ENCODE measurements at places on chromosomes 6 and 20.

- DNase-seq = no peak
These were observed 18.6 kb downstream of the COL11A2 start for GRCh38 chr6:33173535-33174180.

GRCh38 chr6:68282646-68283045 lies 352.4 kb upstream of the ADGRB3 start:
- no peak for DNase-seq

DNA sequence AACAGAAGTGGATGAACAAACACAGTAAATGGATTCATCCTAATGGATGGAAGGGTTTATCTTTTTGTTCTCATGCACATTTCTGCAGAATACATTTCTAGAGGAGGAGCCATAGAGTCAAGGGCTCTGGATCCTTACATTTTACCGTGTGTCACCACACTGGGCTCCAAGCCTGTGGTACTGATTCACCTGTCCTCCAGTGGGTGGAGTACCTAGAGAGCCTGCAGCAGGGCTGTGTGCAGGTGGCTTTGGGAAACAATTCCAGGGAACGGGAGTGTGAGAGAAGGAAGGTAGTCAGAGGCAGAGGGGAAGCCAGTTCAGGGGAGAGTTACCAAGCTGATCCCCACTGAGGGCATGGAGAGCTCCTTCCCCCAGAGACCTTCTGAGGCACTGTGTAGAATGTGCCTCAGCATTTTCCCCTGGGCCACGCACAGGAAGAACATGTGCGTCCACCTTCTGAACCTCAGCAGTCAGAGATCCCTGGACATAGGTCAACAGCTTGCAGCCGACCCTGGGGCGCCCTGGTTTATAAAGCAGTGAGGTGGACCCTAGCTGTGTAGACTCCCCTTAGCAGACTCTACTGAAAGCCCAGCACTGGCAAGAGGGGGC lies 85.3 kb upstream of the SLC22A23 start:
- peak; percentile 79 for DNase-seq

DNA sequence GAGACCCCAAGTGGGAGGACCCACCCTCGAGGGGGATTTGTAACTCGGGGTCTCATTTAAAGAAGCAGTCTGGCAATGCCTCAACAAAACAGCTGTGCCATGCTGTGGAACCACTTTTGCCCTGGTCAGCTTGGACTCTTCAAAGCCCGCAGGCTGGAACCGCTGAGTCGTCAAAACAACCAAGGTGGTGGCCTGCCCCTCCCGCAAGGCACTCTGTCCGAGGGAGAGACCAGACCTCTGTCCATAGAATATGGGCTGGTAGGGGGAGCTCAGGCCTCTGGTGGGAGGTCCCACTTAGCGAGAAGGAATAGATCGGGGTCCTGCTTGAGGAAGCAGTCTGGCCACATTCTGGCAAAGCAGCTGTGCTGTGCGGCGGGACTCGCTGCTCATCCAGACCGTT lies 208.1 kb downstream of the BCKDHB start:
- no peak for DNase-seq

DNA sequence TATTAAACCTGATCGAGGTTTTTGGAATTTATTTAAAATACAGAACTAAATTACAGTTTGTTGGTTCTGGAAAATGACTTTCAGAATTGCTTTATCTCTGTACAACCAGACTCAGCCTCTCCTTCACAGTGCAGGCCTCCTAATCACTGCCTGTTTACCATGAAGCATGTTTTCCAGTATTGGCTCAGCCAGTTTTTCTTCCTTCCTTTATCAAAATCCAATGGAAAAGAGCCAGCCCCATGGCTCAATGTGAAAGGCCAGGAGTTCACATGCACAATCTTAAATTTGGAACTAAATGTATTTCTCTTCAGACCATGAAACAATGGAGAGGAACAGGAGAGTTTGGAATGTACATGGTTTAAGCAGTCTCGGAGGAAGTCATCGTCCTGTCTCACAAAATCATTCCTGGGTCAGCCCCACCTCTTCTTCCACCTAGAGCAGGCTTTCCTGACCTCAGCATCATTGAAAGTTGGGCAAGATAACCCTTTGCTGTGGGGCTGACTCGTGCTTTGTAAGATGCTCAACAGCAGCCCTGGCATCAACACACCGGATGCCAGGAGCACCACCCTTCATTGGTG lies 680.9 kb upstream of the AGPAT4 start:
- no peak for DNase-seq

- no peak for DNase-seq
These were observed 30.2 kb downstream of the TRAM2 start for GRCh38 chr6:52546678-52547077.

DNA sequence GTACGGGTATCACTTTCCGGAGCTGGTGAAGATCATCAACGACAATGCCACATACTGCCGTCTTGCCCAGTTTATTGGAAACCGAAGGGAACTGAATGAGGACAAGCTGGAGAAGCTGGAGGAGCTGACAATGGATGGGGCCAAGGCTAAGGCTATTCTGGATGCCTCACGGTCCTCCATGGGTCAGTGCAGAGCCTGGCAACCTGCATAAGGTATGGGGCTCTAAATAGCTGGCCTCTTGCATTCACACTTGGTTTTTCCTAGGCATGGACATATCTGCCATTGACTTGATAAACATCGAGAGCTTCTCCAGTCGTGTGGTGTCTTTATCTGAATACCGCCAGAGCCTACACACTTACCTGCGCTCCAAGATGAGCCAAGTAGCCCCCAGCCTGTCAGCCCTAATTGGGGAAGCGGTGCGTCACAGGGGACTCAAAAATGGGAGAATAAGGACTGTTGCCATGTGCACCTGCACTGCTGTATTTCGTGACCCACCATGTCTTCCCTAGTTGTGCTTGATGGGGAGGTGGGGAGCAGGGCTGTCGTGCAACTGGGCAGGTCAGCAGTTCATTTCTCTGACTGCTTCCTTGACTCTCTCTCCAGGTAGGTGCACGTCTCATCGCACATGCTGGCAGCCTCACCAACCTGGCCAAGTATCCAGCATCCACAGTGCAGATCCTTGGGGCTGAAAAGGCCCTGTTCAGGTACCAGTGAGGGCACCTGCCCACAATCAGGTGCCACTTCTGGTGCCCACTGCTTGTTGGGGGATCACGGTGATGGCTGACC lies 3.1 kb downstream of the NOP56 start:
- no peak for DNase-seq

- DNase-seq = no peak
These were observed 11.2 kb downstream of the ZNF337 start for GRCh38 chr20:25685276-25686080.

DNA sequence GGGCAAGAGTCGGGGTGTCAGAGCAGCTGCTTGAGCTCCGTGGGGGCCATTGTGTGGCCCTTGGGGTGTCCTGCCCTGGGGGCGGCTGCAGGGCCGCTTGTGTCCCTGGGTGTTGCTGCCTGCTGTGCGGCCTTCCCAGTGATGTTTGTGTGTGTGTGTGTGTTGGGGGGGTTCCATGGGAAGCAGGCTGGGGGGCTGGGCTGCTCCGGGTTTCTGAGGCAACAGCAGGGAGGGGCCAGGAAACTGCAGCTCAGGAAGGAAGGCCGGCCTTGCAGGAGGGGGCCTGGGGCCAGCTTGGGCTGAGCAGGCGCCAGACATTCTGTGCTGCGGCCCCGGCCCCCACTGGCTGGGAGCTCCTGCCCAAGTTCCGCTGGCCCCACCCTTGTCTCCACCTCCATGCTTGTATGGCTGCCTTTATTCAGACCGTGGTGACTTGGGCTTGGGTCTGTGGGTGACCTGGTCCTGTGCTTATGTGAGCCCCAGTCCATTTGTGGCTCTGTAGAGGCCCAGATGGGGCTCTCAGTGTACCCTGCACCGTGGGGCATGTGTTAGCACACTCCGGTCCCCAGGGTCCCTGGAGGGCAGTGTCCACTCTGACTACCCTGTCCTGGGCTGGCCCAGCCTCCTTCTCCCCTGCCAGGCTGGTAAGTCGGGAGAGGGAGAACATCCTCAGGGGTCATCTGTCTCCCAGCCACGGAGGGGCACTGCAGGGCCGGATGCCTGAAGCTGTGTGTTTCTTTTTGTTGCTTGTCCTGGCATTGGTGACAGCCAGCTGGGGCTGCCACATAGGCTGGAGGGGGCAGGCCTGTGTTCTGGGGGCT lies 4.6 kb upstream of the SOX18 start:
- no peak for DNase-seq

GRCh38 chr20:59141818-59142581 lies 21.6 kb upstream of the ZNF831 start:
- DNase-seq = no peak

DNA sequence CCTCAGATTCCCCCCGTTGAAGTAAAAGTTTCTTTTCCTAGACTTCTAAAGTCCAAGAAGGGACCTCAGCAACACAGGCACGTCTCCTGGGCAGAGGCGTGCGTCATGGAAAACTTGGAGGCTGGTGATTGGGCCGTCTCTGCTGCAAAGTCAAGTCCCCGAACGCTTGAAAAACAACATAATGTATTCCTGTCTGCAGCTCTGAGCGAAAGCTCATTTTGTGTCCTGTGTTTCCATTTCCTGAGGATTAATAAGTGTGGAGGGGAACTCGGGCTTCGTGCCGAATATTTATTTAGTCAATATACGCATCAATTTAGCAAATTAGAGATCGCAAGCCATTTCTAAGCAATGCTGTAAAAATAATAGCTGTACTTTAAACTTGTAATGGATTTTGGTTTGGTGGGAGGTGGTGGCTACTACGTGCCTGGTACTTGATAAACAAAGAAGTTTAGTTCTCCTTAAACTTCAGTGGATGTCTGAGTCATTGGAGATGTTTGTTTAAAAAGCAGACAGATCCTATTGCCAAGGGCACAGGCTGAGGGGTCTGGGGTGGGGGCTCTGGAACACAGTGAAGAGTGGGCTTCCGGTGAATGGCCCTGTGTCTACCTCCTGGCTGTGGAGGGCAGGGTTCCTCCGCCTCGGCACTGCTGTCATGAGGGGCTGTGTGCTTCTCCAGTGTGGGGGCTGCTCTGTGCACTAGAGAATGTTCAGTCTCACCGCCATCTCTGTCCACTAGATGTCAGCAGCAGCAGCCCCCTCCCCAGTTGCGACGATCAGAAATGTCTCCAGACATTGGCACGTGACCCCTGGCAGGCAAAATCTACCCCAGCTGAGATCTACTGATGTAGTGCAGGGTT lies 21.8 kb downstream of the PCK1 start:
- peak; percentile 7 for DNase-seq

DNA sequence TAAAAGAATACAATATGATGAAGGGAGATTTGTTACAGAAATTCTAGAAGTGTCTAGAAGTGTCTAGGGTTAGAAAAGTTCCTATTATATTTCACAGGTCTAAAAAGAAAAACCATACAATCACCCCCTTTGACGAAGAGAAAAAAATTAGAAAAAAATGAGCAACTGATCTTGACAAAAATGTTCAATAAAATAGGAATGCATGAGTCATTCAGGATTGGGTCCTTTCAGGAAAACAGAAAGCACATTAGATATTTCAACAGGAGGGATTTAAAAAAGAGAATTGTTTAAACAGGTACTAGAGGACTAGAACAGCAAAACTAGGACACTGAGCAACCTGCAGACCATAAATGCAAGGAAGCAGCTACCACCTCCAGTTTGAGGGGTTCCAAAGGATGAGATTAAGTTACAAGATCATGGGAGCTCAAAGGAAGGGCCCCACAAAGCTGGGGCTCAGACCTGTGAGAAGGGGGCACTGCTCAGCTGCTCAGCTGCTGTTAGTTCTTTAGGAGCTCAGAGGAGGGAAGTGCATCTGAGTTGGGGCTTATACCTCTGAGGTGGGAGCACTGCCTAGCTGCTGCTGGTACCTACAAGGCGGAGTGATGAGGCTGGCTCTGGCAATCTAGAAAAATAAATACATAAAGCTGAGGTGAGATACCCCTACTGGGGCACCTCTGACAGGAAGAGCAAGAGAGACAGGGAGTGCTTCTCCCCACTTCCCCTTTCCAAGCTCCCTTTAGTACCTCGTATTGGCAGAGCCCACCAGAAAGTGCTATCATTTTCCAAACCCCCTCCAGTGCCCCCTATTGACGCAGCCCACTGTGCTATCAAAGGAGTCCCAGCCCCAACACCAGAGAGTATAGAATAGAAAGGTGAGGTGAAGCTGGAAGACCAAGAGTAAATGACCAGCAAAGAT lies 27.1 kb upstream of the BEND6 start:
- DNase-seq = no peak

DNA sequence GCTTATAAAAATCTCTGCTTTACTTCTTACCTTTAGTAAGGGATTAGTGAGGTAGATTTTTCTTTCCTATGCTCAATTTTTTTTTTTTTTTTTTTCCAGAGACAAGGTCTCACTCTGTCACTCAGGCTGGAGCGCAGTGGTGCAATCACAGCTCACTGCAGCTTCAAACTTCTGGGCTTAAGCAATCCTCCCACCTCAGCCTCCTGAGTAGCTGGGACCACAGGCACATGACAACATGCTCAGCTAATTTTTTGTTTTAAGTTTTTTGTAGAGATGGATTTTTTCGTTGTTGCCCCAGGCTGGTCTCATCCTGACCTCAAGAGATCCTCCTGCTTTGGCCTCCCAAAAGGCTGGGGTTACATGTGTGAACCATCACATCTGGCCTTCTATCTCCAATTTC lies 58.9 kb upstream of the RREB1 start:
- no peak for DNase-seq

GRCh38 chr20:33472868-33473435 lies 16.9 kb upstream of the CBFA2T2 start:
- DNase-seq = no peak

DNA sequence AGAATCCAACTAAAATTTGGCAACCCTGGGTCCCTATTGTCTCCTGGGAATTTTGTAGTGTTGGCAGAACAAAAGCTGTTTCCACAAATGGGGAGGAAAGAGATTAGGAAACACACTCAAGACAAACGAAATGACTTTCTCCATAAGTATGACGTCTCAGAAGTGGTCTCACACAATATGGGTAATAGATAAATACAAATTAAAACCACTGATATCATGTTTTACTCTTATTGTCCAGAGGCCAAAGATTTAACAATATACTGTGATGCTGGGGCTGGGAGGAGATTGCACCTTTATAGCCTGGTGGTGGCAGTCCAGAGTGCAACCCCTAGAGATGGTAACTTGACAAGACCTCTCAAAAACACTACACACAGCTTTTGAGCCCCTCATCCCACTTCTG lies 18.6 kb downstream of the FKBP1A start:
- DNase-seq = no peak

GRCh38 chr20:3932681-3933080 lies 43.5 kb downstream of the PANK2 start:
- no peak for DNase-seq

DNA sequence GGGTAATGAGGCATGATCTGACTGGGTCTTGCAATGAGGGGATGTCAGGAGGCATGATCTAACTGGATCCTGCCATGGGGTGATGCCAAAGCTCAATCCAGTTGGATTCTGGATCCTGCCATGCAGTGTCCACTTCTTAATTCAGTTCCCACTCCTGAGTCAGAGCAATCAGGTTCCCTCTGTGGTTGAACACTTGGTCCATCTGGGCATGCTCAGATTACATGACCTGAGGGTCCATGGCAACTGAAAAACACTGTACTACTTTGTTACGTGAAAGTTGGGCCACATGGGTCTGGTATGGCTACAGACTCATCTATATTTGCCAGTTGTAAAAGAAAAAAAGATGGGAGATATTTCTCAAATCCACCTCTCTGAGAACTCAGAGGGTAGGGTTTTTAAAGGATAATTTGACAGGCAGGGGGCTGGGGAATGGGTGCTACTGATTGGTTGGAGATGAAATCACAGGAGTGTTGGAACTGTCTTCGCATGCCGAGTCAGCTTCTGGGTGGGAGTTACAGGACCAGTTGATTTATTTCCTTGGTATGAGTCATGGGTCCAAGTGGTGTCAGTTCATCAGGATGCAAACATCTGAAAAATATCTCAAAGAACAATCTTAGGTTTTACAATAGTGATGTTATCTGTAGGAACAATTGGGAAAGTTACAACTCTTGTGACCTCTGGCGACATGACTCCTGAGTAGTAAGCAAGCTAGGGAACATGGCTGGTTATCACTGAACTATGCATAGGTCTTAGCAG lies 21.6 kb downstream of the C6orf163 start:
- DNase-seq = no peak

Measured in NCI-H345 (cell line).